ENCODE measurements at places on chromosomes 1 and 21.

- no peak for DNase-seq
These were observed 24.2 kb upstream of the CD34 start for GRCh38 chr1:207935166-207935583.

GRCh38 chr1:14599183-14599791, 802 bp downstream of the KAZN start:
- DNase-seq: no peak

DNA sequence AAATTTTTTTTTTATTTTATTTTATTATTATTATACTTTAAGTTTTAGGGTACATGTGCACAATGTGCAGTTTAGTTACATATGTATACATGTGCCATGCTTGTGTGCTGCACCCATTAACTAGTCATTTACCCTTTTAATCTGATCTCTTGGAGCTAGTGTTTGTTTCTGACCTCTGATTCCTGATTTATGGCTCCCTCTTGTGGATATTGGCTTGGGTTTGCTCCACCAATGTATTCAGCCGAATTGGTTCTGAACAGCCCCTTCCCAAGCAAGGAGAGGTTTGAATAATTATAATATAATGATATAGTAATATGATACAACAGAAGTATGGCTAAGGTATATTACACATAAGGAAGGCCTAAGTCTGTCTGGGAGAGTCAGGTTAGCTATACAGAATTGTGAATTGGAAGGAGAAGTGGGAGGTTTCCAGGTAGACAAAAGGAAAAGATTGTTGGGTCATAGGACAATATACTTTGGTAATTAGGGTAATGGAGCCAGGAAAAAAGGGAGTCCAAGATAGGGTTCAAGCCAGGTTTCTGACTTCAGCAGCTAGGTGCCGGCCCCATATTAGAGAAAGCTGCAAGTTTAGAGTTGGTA, 53.1 kb upstream of the HMCN1 start:
- no peak for DNase-seq

- DNase-seq: no peak
These were observed 60.7 kb upstream of the GOLT1A start for GRCh38 chr1:204274446-204274845.

DNA sequence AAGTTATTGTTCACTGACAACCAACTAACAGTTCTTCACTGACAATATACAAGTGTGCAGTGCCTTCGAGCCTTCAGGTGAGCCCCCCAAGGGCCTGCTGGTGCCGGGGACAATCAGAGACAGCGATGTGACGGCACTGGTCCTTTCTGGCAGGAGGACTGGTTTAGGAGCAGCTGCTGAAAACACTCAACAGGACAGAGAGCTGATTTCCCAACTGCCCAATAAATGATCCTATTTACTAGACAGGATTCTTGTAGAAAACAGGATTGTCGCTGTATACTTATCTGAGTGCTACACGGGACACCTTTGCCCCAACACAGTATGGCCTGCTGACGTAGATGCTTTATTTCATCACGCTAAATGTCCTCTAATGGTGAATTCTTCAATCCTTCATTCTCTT, 65.4 kb downstream of the TP53BP2 start:
- DNase-seq: no peak

All from stimulated activated CD4-positive, alpha-beta T cell treated with anti-CD3 and anti-CD28 coated beads, Interleukin-1b, Interleukin-23, amount 100 ng/mL, for 4 hours (primary cell).